ENCODE measurements at places on chromosomes 2 and 18.
A peak's percentile ranks its signal among the peaks of the same experiment; 100 is the strongest.

DNA sequence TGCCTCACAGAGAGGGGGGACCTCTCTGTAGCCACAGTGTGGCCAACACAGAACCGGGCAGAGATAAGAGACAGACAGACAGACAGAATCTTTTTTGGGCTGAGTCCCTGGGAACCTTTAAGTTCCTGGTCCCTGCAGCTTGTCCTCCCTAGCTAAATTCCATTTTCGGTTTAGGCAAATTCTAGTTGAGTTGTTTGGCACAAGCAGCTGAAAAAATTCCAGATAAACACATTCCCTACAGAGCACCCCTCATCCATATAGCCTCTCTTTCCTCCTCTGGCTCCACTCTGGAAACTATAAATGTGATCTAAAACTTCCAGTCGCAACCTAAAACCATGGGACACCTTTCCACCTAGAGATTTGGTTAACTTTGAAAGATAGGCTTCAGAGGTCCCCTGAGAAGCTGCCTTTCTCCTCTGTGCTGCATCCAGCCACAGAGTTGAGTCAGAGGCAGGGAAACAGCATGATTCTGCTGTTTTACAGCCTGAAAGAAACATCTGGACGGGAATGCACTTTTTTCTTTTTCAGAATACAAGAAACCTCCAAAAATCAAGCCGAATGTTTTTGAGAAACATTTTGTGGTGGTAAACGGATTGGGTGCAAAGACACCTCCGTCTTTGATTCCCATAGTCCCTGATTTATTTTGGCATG lies 30.9 kb downstream of the SLC4A3 start:
- no peak for DNase-seq

GRCh38 chr2:28593160-28593755 lies 97.4 kb downstream of the PLB1 start:
- no peak for DNase-seq

GRCh38 chr2:45459860-45460259 lies 151.2 kb downstream of the SRBD1 start:
- no peak for DNase-seq

DNA sequence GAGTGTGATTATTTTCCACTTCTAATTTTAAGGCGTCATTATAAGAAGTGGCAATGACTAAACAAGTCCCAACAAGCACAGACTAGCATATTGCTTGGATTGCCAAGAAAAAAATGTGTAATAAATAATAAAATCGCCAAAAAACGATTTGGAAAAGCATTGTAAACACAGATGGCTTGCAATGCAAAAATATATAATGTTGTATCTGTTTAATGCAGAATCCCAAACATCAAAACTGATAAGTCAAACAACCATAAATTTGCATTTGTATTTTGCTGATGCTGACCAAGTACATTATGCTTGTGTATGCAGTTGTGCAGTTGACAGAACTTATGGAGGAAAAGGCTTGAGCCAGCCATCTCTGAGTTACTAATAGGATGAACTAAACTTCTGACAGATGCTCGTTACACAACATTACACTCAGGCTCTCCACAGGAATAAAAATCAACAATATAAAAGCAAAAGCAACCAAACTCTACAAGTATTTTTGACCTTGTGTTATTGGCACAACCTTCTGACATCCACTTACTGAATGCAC lies 68.1 kb downstream of the DNER start:
- DNase-seq, result no peak

DNA sequence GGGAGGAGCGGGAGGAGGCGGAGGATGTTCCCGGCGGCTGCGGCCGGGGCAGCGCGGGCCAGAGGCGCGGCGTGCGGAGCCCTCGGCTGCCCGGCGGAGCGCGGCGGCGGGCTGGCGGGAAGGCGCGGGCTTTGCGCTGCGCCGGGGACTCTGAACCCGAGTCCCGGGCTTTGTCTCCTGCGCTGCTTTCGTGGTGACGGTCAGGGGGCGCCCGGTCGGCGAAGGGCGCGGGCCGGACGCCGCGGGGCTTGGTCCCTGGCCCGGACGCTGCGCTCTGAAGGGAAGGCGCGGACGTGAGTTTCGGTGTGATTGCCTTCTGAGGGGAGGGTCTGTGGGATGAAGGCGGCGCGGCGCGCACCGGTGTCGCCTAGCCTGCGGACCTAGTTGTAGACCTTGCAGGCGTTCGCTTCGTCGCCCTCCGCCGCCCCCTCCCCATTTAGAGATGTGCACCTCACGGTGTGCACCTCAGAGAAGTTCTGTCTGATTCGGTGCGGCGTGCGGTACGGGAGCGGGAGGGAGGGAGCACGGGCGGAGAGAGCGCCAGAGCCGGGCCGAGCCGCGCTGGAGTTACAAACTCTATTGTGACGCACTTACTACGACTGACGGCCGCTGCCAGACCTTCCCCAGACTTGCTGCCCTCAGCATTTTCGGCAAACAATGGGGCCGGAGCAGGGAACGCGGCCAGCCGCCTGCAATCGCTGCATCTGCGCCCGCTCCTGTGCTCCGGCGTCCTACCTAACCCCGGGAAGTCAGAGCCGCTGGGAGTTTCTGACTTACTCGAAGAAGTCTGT lies 2.1 kb downstream of the BCL2L11 start:
- peak; percentile 87 for DNase-seq

- DNase-seq, result peak; percentile 44
Observed at GRCh38 chr18:63676526-63677323, 15.0 kb upstream of the SERPINB3 start.

GRCh38 chr2:41475959-41476358 lies 571.9 kb upstream of the PKDCC start:
- DNase-seq, result no peak
